ENCODE measurements at places on chromosomes 13 and 19.

- DNase-seq: no peak
Measured at GRCh38 chr19:36090910-36091695, 19.8 kb upstream of the OVOL3 start.

GRCh38 chr19:36417752-36418286 lies 625 bp downstream of the ZFP82 start:
- DNase-seq: no peak

DNA sequence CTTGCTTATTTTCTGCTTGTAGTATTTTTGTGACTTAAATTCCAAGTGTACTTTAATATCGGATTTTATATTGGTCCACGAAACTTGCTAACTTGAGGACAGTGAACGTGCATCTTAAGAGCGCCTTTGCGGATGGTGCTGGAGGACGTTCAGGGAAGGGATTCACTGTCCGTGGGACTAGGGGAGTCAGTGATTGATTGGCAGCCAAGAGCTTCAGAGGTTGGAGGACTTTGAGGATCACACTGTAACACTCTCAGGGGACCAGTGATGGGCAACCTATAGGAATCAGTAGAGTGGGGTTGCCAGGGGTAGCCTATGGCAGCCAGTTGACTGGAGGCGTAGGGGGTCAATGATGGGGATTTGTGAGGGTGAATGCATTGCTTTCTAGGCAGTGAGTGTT lies 516 bp downstream of the ZNF175 start:
- no peak for DNase-seq

DNA sequence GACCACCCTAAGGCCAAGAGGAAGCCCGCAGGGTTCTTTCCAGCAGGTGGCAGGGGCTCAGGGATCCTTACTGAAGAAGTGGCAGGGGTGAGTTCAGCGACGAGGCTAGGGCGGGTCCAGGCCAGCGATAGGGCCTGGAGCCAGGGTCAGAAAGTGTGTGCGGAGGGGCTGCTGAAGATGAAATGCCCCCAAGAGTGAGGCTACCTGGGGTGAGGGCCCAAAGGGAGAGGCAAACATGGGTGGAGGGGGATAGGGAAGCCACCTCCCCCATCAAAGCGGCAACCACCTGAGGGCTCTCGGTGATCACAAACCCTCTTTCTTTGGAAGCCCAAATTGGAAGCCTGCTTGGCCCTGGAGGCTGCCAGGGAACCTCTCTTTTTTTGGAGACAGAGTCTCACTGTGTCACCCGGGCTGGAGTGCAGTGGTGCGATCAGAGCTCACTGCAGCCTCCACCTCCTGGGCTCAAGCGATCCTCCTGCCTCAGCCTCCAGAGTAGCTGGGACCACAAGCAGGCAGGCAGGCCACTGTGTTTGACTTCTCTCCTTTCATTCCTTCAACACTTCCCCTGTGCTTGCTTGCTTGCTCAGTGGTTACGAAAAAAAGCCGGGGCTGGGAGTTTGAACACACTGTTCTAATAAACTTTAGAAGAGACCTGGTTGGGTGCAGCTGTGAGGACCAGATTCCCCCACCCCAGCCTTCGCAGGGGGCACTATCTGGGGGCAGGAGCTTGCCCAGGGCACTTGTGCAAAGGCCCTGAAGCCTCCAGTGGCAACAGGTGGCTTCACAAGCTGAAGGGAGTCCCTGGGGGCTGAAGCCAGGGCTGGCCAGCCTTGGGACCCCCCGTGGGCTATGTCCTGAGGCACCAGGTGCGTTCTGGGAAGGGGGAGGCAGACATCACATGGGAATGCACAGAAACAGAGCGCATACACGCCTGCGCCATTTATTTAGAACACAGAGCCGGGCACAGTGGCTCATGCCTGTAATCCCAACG lies 1.4 kb upstream of the ATP8B3 start:
- no peak for DNase-seq

GRCh38 chr13:99862244-99862643 lies 109.3 kb downstream of the ZIC5 start:
- no peak for DNase-seq

DNA sequence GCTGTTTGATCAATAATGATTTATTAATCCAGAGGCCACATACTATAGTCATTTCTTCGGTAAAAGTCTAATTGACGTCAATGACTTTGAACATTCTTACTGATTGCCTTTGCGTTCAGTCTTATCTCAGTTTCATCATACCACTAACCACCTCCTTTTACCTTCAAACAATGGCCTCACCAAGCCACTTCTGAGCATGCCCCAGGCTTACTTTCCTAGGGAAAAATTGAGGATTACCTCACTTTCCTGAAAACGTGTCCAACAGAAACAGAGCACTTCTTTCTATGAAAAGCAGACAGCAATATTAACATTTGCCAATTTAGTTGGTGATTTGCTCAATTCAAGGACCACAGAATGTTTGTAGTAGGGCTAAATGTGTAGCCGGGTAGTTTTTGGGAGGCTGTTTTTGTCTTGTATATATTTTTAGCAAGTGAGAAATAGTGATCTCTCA lies 157.6 kb downstream of the KLF5 start:
- no peak for DNase-seq

- no peak for DNase-seq
Measured at GRCh38 chr13:29369060-29369743, 226.3 kb downstream of the SLC7A1 start.

GRCh38 chr13:66559093-66559492 lies 671.0 kb downstream of the PCDH9 start:
- DNase-seq: no peak

DNA sequence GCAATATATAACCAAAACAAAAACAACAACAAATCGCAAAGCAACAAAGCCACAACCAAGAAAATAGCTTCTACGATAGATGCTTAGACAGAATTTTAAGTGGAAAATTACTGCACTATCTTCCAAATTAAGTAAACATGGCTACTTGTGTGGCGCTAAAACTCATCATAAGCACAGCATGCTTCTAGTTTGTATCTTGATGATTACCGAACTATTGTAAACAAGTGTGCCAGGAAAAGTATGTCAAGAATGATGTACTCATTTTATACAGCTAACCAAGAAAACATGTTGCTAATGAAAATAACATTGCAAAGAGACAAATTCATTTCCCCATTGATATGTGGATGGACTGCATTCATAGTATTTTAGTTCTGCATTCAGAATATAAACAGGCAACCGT lies 271.9 kb upstream of the GPC6 start:
- DNase-seq: no peak

DNA sequence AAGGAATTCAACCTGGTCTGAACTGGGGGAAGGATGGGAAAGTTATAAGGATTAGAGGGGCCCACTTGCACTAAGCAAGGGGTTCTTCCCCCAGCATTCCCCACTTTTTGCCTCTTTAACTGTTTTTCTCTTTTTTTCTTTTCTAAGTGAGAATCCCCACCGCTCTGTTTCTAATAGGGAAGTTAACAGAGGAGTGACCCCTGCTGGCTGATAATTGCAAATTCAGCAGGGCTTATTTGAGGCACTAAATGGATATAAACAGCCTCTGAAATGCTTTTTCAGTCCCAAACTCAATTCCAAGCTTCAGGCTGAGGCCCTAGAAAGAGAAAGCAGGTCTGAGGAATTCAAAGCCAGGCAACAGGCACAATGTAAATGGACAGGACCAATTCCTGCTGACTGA lies 38.2 kb upstream of the CEACAM21 start:
- DNase-seq: no peak

DNA sequence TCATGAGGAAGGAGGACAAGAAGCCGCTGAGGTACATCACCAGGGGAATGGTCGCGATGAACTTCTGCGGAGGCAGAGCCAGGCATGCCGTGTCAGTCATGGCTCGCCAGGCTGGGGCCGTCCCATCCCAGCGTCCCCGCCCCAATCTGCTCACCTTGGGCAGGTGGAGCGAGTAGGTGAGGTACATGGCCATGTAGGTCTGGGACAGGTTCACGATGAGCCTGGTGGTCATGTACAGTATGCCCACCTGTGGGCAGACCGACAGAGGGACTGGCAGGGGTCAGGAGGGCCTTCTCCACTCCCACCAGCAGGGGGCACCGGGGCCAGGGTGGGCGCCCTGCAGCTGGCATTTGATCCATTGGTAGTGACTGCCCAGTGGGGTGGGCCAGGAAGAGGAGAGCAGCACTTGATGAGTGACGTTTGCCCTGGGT lies 8.3 kb downstream of the TEKTIP1 start:
- no peak for DNase-seq

DNA sequence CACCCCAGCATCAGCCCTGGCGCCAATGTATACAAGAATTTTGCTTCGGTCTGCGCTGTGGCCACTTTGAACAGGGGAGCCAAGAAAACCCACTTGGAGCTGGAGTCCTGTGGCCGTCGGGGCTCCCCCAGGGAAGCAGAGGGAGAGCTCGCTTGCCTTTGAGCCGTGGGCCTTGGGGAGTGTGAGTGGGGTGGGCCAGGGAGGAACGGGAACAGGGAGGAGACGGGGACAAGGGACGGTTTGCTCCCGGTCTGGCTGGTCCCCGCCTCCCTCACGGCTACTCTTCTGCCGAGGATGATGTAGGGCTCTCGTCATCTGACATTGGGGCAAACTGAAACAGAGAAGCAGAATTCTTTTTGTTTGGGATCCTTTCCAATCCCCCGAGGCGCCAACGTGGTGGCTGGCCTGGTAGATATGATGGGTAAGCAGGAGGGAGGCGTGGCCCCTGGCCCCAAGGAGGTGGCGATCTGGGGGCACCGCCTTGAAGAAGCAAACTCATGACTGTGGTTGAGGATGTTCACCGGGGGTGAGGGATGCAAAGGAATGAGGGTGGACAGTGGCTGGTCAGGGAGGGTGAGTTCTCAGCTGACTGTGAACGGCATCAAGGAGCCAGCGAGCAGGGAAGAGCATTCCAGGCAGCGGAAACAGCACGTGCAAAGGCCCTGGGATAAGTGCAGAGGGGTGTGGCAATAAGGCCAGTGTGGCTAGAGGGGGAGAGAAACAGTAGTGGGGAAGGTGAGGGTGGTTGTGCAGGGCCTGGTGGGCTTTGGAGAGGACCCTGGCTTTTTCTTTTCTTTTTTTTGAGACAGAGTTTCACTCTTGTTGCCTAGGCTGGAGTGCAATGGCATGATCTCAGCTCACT lies 10.9 kb upstream of the SPC24 start:
- DNase-seq: no peak

- no peak for DNase-seq
Measured at GRCh38 chr13:23670793-23671192, 100.6 kb downstream of the TNFRSF19 start.

DNA sequence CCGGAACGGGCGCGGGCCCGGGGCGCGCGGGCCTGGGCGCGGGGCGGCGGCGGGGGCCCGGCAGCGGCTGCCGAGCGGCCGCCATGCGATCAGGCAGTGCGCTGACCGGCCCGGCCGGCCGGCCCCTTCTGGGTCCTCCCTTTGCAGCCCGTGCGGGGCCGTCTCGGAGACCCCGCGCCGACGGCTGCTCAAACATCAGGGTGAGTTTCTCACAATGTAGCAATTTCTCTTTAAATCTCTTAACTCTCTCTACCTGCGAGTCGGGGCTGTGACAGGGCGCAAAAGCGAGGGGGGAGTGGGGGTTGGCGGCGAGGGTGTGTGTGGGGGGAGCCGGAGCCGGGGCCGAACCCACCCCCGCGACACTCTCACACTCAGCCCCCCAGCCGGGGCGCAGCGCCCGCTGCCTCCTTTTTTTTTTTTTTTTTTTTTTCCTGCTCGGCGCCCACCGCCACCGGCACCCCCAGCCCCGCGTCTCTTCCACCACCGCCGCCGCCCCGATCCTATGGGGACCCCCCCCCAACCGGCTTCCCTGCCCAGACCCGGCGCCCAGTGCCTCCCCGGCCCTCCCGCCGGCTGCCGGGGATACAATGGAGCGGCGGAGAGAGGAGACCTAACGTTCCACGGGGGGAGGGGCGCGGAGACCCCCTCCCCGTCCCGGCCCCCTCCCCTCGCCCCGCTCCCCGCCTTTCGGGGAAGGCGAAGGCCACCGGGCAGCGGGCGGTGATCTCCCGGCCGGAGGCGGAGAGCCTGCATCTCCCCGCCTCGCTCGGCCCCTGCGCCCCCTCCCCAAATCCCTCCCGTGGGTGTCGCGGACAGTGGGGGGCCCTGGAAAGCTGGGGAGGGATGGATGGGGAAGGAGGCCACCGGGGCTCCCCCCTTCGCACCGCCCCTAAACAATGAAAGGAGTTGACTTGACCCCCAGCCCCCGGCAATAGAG lies at the start of gene BICRA:
Gene BICRA, plus strand, starts transcription at position 166 of the 937 bp plus-strand sequence. CDS start 64,441 bp downstream, outside the sequence.
- DNase-seq: peak; percentile 76

DNA sequence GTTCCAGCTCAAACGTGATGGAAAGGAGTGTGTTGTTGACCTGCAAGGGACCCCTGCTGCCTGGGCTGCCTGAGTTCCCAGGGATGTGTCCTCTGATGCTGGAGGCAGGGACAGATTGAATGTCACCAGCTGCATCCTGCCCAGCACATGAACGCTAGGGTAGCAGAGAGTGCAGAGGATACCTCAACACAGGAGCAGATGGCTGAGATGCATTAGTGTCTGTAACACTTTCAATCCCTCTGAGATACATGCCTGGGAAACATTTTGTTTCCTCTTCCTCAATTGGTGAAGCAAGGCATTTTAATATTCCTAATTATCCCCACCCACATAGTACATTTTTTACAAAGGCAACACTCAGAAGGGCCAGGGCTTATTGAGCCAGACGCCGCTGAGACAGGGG lies 106.4 kb upstream of the UBL3 start:
- no peak for DNase-seq

DNA sequence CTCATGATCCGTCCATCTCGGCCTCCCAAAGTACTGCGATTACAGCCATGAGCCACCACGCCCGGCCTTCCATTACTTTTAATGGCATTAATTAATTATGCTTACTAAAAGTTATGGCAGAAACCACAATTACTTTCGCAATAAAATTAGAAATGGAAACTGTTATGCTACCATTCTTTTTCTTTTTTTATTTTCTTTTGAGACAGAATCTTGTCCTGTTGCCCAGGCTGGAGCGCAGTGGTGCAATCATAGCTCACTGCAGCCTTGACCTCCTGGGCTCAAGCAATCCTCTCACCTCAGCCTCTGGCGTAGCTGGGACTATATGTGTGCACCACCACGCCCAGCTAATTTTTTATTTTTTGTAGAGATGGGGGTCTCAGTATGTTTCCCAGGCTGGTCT lies 4.6 kb upstream of the BST2 start:
- DNase-seq: no peak

GRCh38 chr19:48656840-48657474 lies 11.0 kb upstream of the CA11 start:
- DNase-seq: no peak

- DNase-seq: no peak
Measured at GRCh38 chr19:17058236-17058635, 17.0 kb downstream of the HAUS8 start.
